ENCODE measurements at places on chromosomes 2 and 18.

GRCh38 chr2:187377340-187377739, 70.7 kb downstream of the CALCRL start:
- no peak for DNase-seq

- DNase-seq, result no peak
These were observed 79.9 kb downstream of the KCTD18 start for GRCh38 chr2:200430017-200430416.

DNA sequence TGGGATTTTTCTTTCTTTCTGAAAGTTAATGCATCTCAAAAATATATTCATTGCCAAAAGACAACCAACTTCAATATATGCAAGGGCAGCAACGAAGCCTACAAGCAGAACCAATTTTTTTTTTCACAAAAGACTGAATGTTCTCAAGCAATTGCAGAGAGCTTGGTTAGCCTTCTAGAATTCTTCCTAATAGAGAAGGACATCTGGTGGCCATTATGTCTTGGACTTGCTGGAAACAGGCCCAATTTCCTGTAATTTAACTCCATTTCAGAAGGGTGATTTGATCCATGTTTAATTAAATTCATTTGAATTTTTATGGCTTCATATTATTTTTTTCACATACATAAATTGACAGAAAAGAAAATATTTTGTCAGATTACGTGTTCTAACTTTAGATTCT, 208.0 kb downstream of the TPGS2 start:
- DNase-seq, result no peak

- DNase-seq, result no peak
These were observed 99.3 kb upstream of the TMEM18 start for GRCh38 chr2:776487-776886.
